ENCODE measurements at places on chromosomes 12 and 14.

DNA sequence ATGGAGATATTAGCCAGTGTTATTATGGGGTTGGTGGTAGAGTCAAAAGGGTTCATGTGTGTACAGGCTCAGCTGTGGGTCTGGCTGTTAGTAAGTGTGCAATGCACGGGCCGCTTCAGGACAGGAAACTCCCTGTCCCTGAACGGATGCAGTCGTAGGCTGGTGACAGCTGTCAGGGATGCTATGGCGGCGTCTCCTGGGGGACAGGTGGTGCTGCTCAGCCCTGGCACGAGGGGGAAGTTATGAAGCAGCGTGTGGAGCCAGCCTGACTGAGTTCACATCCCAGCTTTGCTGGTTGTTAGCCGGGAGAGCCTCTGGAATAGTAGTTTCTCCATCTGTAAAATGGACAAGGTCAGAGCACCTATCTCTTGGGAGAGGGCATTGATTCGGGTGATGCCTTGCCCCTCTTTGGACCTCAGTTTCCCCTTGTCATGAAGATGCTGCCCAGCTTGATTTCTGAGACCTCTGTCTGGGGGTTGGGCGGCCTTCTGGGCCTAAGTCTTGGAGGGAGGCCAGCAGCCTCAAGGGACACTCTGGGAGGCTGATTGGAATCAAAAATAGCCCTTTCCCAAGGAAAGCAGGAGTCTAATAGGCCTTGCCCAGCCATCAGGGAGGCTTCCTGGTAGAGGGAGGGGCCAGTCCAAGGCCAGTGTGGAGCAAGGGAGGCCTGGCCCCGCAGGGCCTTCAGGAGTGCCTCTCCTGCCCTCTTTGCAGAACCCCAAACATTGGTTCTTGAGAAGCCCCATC lies 7.1 kb downstream of the ASB2 start:
- no peak for DNase-seq

DNA sequence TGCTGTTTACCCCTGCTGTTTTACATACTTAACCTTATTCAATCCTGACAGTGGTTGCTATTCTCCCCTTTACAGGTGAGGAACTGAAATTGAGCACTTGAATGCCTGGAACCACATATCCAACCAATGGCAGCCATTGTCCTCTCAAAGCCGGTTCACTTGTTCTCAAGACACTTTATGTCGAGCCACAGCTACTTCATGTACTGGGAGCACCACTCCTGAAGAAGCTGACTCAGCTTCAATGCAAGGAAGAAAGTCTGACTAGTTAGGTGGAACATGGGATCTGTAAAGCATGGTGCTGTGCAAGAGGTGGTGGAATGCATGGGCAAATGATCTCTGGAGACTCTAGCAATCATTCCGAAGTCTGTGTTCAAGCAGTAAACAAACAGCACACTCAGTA lies 113.9 kb upstream of the CPM start:
- DNase-seq: no peak

- DNase-seq: no peak
Observed at GRCh38 chr12:48419116-48419935, 53.0 kb upstream of the ANP32D start.

- no peak for DNase-seq
Observed at GRCh38 chr12:53466640-53467039, 14.7 kb downstream of the PCBP2 start.

- peak; percentile 65 for DNase-seq
Observed at GRCh38 chr12:117119592-117120198, 20.5 kb upstream of the TESC start.

DNA sequence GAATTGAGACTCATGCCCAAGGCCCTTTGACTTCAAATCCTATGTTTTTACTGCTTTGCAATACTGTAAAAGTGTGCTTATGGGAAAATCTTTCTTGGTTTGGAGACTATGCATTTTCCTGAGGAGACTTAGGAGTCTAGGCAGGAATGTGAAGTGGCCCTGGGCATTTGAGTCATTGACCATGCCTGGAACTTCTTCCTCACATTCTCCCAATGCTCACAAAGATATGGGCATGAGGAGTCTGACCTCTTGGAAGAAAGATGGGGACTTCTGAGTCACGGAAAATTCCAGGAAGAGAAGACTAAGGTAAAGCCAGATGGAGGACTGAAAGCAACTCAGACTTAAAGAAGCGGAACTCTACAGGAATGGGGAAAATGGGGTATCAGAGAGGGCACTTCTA lies 38.2 kb upstream of the ZNF641 start:
- no peak for DNase-seq

Measured in Right ventricle myocardium superior (tissue), 1 donor.